ENCODE measurements at places on chromosomes 7 and 10.

DNA sequence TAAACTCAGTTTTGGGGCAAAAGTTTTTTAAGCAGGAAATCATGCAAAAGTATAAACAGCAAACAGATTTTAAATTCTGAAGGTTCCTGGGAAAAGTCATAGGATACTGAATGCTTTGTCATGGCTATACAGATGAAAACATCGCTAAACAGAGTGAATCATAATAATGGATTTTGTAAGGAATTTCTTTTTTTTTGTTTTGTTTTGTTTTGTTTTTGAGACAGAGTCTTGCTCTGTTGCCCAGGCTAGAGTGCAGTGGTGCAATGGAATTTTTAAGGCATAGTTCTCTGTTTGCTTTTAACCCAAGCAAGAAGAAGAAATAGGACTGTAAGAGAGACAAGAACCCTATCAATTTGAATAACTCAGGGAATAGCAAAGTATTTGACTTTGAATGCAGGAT lies 285.3 kb downstream of the NRG3 start:
- DNase-seq, result no peak

GRCh38 chr10:17716161-17716560 lies 35.8 kb upstream of the TMEM236 start:
- no peak for DNase-seq

DNA sequence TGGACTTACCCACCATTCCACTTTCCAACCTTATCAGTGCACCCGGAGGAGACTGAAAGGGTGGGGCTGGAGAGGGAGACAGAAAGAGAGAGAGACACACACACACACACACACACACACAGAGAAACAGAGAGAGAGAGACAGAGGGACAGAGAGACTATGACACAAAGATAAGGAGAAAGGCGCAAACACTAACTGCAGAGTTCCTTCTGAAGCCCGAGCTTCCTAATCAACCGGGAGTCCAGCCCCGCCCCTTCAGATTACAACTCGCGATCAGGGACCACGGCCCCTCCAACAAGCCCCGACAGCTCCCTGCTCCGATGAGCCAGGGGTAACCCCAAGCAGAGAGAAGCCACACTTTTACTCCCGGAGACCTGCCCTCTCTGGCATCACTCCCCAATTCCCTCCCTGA lies 499 bp downstream of the GAL3ST4 start:
- no peak for DNase-seq

DNA sequence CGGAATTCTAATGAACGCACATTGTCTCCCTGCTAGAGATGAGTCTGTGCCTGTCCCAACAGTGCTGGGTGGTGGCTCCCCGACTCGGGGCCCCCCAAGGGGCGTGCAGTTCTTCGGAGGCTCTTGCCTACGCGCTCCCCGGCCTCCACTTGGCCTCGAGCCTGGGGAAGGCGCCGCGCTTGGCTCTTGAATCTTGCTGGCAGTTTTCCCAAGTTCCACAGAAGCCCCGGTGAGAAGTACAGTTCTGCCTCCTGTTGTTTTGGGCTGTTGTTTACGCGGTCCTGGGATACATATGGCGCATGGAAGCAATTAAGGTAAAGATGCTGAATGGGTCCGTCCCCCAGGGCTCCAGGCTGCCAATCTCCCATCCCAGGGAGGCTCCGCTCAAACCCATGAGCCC lies 32.6 kb upstream of the UNCX start:
- peak; percentile 27 for DNase-seq

DNA sequence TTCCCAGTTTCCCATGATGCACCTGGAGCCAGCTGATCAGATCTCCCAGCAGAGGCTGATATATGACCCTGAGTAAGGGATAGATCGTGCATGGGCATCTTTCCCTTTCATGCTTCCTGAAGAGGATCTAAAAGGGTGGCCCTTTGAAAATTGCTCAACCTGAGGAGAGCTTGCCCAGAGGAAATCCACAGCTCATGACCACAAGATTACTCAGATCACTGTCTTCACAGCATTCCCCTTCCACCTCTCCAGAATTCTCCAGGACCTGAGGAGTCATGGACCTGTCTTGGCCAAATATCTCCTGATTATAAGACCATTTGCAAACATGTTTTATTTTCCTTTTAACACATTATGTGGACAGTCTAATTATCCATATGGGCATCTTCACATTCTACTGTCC lies 328.1 kb downstream of the LHFPL3 start:
- no peak for DNase-seq

GRCh38 chr10:11698691-11699549 lies 43.3 kb upstream of the ECHDC3 start:
- DNase-seq, result no peak

GRCh38 chr10:54470324-54470631 lies 330.8 kb downstream of the PCDH15 start:
- no peak for DNase-seq

DNA sequence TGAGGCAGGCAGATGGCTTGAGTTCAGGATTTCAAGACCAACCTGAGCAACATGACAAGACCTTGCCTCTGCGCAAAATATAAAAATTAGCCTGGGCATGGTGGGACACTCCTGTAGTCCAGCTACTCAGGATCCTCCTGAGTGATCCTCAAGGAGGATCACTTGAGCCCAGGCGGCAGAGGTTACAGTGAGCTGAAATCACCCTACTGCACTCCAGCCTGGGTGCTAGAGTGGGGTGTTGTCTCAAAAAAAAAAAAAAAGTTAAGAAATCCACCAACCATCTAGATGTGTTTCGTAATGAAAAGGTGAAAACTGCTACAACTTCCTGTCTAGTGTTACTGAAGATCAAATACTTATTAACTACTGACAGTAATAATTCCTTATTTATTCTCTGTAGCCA lies 8.1 kb downstream of the GLCCI1 start:
- DNase-seq, result no peak

DNA sequence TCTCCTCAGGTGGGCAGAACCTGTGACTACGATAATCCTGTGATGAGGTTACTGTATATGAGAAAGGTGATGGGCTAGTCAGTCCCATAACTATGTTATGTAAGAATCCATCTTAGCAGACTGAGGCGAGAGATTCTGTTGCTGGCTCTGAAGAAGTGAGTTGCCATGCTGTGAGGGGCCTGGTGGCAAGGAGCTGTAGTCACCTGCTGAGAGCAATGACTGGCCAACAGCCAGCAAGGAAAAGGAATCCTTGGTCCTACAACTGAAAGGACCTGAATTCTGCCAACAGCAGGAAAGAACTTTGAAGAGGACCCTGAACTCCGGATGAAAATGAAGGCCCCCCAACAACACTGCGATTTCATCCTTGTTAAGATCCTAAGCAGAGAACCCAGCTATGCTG lies 31.0 kb upstream of the DNAJB12 start:
- no peak for DNase-seq

- DNase-seq, result peak; percentile 47
Measured at GRCh38 chr7:108805808-108806397, 236.2 kb downstream of the DNAJB9 start.

DNA sequence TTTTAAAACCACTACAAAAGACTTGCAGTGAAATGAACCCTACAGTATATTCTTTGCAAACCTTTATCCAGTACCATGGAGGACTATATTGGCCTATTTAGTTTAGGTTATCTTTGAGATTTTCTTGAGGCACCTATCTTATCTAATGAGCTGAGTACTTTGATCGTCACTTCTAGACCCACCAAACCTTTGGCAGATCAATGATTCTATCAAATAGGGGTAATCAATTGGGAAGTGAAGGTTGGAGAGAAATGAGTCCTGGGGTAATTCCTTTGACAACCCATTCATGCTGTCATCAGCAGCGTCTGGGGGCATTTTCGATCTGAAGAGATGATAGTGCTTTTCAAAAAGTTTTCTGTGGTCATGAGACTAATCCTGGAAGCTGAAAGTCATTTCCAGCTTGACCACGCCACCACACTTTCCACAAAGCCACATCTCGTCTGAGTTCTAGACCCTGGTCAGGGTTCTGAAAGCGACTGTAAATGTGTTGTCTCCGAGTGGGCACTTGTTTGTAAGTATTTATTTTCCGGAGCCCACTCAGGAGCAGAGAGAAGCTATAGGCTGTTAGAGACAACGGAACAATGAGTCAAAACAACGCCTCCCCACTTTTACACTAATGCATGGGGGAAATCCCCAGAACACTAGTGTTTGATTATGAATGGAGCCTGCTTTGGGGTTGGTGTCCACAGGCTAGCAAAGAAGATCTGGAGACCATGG lies 4.8 kb downstream of the EGR2 start:
- no peak for DNase-seq

- DNase-seq, result no peak
Measured at GRCh38 chr7:94250124-94250523, 144.6 kb upstream of the COL1A2 start.

- peak; percentile 98 for DNase-seq
Measured at GRCh38 chr7:126700807-126701604, 551.7 kb downstream of the GRM8 start.

- DNase-seq, result peak; percentile 8
Measured at GRCh38 chr10:72322280-72323058, 32.2 kb downstream of the DNAJB12 start.

- no peak for DNase-seq
Measured at GRCh38 chr7:20558963-20559716, 56.3 kb upstream of the ABCB5 start.

DNA sequence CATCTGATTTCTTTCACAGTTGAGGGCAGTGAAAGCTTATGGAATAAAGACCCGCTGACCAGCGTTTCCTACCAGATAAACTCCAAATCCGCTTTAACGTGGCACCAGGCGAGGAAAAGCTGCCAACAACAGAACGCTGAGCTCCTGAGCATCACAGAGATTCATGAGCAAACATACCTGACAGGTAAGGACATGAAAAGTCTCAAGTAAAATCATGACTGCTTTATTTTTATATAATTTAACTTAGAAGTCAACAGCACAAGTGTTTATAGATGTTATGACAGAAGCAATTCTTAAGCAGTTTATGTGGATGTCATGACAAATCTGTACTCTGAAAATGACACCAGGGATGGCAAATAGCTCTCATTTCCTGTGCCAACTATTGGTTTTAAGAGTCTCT lies 24.5 kb downstream of the MRC1 start:
- DNase-seq, result no peak

- no peak for DNase-seq
Measured at GRCh38 chr10:131860806-131861440, 39.9 kb upstream of the PPP2R2D start.

GRCh38 chr10:103657061-103657591 lies 163.6 kb downstream of the NEURL1 start:
- DNase-seq, result no peak

- peak; percentile 32 for DNase-seq
Measured at GRCh38 chr10:126375926-126376554, 12.2 kb downstream of the ADAM12 start.

DNA sequence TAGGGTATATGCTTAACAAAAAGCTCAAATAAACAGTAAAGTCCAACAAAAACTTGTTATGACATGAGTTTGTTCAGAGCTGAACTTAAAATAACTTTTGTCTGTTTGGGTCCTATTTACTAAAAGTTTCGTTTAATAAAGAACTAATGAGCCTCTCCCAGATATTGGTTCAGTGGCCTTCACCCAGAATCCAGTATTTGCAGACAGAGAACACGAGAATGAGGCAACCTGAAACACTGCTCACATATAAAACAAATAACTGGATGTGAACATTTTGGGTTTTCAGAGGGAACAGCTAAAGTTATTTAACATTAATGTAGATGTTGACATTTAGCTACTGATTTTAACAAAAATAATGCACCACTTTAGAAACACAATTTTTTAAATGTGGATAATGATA lies 98.3 kb downstream of the RNF133 start:
- no peak for DNase-seq

DNA sequence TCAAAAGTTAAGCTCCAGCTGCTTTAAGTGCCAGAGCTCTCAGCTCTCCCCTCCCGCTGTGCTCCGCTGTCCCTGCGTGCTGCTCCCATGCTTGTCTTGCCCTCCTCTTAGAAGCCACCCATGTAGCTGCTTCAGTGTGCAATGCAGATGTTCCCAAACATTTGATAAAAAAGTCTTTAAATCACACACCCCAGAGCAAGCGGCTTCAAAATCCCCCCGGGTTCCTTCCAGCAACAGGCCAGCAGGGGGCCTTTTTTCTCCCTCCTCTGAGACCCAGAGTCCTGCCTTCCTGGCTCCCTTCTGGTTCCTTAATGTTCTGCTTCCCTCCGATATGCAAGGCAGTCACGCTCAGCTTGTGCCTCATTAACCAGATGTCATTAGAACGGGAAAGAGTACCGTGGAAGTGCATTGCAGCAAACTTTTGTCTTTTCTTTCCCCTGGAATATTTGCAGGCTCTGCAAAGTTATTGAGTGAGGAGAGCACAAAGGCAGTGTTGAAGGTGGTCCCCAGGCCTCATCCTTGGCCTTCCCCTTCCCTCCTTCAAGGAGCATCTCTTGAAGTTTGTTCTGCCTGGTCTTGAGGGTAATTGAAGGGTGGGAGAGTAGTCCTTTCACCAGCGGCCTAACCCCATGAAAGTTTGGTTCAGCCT lies 25.5 kb downstream of the LDB3 start:
- no peak for DNase-seq

DNA sequence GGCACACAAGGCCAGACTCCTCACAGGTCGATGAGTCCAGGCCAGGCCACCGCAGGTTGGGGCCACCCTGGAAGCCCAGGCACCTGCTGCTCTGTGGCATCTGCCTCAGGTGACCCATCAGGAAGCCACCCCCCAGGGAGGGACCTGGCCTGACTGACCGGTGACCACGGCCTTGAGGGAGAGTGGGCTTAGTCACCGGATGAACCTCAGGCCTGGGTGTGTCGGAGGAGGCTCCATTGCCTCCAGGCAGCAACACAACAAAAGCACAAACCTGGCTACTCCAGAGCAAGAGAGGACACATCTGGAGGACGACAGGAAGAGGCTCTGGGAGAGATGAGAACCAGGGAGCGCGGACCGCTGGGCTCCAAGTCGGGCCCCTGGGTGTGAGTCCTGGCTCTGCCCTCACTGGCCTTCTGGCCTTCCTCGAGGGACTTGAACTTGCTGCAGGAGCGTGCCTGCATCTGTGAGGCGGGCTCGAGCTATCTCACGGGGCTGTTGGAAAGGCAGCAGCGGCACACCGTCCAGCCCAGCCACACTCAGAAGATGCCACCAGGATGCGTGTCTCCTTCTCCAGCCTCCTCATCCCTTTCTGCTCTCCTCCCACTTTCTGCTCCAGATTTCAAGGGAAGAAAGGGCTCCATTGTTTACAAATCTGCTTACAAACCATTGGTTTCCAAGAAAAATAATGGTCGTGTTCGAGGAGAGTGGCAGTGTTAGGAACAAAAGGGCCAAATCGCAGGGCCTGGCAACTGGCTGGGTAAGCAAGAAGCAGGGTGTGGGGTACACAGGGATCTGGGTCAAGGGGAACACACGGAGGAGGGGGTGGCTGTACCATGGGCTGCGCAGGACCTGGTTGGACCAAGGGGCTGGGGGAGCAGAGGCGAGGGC lies 152.9 kb downstream of the ADAM12 start:
- DNase-seq, result no peak

- DNase-seq, result no peak
Measured at GRCh38 chr7:18626086-18626485, 130.5 kb downstream of the HDAC9 start.

DNA sequence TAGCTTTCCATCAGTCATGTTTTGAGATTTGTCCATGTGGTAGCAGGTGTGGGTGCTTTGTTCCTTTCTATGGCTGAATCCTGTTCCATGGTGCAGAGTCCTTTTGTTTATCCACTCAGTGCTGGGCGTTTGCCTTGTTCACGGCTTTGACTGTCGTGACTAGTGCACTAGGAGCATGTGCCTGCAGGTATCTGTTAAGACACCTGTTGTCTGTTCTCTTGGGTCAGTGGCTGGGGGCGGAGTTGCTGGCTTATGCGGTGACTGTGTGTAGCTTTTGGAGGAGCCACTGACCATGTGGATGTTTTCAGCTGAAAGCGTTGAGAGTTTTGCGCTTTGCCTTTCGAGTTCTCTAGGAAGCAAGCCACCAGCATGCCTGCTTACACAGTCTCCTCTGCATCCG lies 573.1 kb upstream of the FOXK1 start:
- DNase-seq, result no peak
